NCI-H2081 (cell line): ENCODE measurements at places on chromosomes 3 and 15.
A peak's percentile ranks its signal among the peaks of the same experiment; 100 is the strongest.

- no peak for DNase-seq
These were observed 39.7 kb upstream of the C15orf39 start for GRCh38 chr15:75161917-75162414.

DNA sequence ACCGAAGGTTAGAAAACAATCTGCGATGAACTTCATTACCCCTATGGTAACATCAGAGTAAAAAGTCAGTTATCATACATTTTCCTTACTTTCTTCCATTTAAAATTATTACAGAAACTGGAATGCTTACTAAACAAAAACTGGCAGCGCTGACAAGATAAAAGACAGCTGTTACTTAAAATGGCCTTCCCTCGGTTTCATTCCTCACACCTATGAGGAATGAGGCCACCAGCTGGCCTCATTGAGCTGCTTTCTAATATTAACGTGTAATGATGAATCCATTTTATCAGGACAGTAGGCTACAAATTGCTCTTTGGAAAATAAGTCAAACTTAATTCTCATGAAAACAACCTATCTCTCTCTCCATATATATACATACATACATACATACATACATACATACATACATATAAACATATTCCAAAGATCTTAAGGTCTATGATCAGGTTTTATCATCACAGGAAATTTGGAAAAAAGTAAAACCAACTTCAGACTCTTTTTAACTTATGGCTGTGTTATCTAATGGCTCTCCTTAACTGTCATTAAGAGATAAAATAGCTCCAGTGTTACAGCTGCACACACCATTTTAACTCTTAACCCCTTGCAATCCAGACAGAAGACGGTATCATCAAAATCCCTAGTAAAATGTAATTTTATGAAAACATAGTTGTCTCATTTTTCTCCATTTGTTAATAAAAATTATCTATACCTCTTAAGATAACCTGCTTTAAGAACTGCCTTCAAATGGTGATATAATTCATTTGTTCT, 5.2 kb downstream of the CCNL1 start:
- DNase-seq = no peak

DNA sequence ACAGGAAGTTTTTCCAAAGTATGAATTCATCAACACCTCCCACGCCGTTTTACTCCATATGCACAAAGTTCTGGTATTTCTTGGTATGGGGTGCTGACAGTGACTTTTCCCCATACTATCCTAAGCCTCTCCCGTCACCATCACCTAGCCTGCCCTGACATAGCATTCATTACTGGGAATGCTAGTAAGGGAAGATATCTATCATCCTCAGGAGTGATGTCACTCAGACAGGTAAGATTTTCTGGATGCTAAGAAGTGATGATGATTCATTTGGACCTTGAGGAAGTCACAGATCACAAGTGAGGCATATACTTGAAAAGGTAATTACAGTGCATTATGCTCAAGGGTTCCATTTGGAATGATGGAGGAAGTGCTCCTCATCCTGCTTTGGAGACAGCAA, 355.1 kb upstream of the STAC start:
- no peak for DNase-seq

GRCh38 chr3:120280566-120280965, 4.5 kb downstream of the GPR156 start:
- no peak for DNase-seq

DNA sequence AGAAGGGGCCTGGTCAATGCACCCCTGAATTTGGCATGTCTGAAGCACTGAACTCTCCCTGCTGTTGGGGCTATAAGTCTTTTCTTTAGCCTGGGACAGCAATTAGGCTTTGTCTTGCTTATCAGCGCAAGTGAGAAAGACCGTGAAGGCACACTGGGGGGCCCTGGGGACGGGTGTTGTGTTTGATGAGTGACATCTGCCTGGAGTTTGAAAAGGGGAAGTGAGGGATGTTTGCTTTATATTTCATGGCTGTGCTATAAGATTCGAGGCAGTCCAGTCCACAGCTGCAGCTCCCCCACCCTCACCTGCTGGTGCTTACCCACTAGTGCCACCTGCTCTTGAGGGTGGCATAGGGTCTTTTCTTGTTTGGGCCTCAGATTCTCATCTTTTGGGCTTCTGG, 44.8 kb downstream of the CEMIP start:
- no peak for DNase-seq

DNA sequence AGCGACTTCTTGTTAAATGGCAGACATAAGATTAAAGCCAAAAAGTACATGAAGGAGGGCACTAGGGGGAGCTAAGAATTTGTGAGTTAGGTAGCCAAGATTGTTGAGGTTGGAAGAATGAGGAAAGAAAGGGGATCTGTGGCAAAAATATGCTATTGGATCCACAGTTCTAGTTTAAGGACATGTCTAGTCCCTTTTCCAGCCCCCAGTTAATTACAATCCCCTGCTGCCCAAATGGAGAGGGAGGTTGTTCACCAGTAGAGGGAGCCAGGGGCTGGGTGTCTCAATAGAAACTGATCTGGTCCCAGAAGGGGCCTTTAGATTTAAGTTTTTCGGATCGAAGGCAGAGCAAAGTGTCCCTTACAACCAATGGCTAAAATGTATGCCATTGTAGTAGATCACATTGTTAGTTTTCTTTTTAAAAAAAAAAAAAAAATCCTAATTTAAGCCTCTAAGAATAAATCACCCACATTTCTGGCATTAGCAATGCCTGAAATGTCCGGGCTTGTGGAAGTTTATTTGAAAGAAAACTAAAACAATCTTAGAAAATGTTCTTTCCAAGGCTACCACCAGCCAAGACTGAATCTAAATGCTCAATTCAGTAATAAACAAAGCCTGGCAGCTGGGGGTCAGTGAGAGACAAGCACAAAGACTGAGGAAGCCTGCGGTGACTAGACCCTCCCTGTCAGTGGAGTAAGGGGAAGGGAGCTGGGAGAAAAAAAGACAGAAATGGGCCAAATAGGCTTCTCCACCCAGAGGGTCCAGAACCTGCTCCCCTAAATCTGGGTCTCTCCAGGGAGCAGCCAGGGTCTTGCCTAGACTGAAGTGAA, 7.1 kb downstream of the COL8A1 start:
- DNase-seq = peak; percentile 4

- DNase-seq = peak; percentile 72
These were observed 59.6 kb upstream of the ZBTB38 start for GRCh38 chr3:141308588-141309218.

DNA sequence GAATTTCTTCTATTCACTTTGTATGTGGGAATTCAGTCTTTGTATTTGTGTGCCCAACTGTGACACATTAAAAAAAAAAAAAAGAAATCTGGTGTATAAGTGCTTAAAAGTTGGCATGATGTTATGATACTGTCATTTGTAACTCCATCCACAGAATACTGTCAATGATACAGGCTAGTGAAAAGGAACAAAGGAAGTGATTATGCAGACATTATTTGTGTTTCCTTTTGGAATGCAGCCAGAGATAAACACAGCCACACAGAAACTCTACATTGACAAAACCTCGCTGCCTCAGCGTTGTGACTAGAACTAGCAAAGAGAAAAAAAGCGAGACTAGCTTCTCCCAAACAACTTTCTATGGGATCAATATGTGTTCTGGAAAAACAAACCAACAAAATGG, 519.2 kb upstream of the AGTR1 start:
- DNase-seq = peak; percentile 92

- DNase-seq = no peak
These were observed 92.2 kb upstream of the ANKRD28 start for GRCh38 chr3:15889936-15890335.

GRCh38 chr3:119220970-119221667, 19.6 kb downstream of the B4GALT4 start:
- DNase-seq = no peak

DNA sequence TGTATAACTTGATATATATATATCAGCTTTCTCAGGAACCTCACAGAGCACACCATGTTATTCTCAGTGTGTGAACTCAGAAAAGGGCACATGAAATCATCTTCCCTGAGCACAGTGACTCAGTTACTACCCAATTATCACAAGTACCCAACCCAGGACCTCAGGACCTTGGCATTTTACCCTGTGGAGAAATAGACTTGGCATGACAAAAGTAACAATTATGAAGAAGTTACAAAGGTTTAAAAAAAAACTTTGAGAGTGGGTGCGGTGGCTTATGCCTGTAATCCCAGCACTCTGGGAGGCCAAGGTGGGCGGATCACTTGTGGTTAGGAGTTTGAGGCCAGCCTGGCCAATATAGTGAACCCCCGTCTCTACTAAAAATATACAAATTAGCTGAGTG, 52.4 kb downstream of the ONECUT1 start:
- DNase-seq = no peak

DNA sequence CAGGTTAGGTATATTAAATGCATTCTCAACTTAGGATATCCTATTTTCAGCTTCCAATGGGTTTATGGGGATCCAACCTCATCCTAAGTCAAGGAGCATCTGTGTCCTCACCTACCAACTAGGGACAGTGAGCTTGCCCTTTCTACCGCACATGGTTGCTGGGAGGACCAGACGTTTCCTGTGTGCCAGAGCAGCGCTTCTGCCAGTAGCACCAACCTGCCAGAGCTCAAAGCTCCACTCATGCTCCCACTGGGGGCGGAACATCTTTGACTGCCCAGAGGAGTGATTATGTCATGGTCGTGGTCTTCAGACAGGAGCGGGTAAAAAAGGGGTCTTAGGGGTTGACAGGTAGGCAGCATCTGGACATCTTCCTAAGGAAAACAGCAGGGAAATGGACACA, 24.7 kb downstream of the XPC start:
- DNase-seq = no peak

DNA sequence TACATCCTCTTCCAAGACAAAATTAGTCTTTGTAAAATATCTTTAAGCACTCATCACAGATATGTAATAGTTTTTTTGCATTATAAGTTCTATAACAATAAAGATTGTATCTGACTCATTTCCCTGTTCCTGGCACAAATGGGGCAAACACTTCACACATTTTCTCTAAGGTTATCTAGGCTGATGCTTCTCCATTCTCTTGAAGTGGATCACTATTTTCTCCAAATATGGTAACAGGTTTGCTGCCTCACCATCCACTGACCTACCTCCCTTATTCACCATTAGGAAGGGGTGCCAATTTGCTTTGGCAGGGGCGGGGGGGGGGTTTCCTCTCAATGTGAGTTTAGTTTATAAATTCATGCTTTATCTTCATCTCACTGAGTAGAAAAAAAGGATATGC, 767.7 kb upstream of the LMCD1 start:
- DNase-seq = no peak

DNA sequence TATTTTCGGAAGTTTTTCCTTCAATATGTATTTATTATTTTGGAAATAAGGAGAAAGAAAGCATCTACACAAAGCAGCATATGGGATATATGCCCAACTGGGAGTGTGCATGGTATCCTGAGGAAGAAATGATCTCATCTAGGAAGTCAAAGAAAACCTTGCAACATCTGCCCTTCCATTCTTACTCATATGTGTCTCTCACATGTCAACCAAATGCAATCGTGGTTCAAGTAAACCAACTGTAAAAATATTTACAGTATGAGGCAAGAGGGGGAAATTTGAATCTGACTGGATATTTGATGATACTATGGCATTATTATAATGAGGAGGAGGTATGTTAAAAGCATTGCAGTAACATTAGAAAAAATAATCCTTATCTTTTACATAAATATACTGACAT, 3.2 kb upstream of the SCG3 start:
- DNase-seq = no peak

DNA sequence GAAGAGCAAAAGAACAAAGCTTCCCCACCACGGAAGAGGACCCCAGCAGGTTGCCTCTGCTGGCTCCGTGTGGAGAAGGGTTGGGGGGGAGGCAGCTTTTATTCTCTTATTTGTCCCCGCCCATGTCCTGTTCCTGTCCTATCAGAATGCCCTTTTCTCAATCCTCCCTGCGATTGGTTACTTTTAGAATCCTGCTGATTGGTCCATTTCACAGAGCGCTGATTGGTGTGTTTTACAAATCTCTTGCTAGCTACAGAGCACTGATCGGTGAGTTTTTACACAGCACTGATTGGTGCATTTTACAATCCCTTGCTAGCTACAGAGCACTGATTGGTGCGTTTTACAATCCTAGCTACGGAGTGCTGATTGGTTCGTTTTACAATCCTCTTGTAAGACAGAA, 100.6 kb upstream of the KLF13 start:
- peak; percentile 7 for DNase-seq

DNA sequence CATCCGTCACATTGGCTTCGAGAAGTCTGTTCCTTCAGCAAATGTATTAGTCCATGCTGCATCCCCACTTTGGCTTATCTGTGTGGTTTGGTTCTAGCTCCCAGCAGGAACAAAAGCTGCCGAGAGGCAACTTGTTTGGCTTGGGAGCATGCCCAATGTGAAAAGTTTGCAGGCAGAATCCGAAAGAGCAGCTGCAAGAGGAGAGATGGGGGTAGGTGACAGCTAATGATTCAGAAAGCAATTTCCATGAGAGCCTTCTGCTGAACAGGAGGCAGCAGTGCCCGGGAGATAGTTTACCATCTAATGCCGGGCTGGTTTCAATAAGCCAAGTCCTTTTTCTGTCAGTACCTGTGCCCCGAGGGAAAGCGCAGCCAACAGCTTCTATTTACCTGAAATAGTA, 60.2 kb downstream of the GRM7 start:
- DNase-seq = peak; percentile 38

GRCh38 chr3:56980243-56980642, 80.2 kb upstream of the SPATA12 start:
- no peak for DNase-seq

GRCh38 chr15:67048281-67049279, 16.8 kb upstream of the SMAD3 start:
- no peak for DNase-seq

- no peak for DNase-seq
These were observed 44.9 kb downstream of the P2RY1 start for GRCh38 chr3:152879790-152880174.

DNA sequence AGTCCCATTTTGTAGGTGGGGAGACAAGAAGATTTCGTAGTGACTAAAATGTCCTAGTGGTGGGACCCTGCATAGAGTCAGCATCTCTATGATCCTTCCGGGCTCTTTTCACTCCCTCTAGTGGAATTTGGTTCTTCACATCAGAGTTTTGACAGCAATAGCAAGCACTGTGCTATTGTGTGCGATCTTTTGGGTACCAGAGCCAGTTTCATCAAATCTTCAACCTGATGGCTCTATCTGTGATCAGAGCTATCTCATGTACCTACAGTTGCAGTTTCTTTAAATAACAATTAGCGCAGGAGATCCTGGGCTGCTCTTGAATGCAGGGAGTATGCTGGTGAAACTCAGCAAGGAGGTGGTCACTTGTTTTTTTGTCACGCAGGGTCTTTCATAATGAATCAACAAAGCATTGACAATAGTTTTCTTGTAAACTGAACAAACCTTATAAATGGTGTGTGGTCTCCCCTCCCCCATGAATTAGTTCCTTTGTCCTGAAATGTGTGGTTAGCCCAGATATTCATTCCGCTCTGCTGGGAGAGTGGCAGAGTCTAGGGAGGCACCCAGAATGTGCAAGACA, 257.2 kb upstream of the SOX2 start:
- peak; percentile 36 for DNase-seq

DNA sequence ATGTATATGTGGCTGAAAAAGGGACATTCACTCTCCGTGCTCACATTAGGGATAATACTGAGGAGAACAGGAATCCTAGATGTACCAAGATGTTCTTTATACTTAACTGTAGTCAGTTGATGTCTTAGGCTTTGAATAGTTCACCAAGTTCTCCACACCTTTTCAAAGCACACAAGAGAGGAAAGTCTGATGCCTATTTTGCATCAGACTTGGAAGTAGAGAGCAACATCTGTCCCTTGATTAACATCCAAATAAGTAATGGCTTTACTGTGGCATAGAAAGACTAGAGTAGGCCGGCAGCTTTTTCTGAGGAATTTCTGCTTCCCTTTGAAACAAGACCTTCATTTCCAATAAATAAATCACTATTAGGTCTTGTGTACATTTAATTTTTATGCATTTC, 34.0 kb downstream of the PIGB start:
- DNase-seq = no peak
